ENCODE measurements at places on chromosomes 7 and 10.

- no peak for DNase-seq
These were observed 57.0 kb downstream of the P4HA1 start for GRCh38 chr10:73039635-73040034.

GRCh38 chr7:130831817-130832481, 97.9 kb upstream of the KLF14 start:
- peak; percentile 43 for DNase-seq

GRCh38 chr7:76506081-76506440, 4.3 kb upstream of the UPK3B start:
- no peak for DNase-seq

GRCh38 chr10:88292185-88292514, 291.0 kb downstream of the RNLS start:
- no peak for DNase-seq

GRCh38 chr10:131399981-131400380, 88.5 kb upstream of the TCERG1L start:
- no peak for DNase-seq
